ENCODE measurements at places on chromosomes 5 and 9.

DNA sequence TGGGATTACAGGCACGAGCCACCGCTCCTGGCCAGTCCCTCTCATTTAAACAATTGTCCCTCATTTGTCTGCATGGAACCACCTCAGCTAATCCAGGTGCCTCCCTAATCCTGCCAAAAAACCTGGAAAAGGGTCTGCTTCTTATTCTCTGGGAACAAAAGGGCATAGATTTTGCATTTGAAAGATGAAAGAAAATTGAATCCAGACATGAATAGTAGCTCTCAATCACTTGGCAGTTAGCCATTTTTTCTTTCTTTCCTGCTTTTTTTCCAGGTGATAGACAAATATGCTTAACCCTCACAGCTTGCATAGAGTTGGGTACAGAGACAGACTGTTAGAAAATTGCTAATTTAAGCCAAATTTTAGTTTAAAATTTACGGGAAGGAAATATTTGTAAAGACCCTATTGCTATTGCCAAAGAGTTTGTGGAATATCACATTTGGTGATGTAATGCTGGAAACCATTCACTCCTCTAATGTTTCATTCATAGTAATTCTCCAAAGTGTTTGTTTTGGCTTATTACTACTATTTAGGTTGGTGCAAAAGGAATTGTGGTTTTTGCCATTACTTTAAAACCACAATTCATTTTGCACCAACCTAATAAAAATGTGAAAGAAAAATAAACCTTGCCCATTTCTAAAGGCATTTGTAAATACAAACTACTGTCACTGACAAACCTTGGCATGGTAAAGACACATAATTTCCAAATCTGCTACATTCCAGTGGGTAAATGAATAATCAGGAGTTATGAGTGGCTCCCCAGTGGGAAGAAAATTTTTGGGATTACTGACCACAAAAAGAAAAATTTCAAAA, 80.5 kb upstream of the JAK2 start:
- no peak for DNase-seq

GRCh38 chr9:105436783-105437182, 11.1 kb upstream of the FSD1L start:
- DNase-seq, result no peak

- DNase-seq, result no peak
Observed at GRCh38 chr5:166341740-166342337, 1949.6 kb upstream of the WWC1 start.

- DNase-seq, result no peak
Observed at GRCh38 chr5:79876456-79876855, 114.6 kb downstream of the MTX3 start.

GRCh38 chr9:92463984-92464383, 18.3 kb downstream of the ASPN start:
- DNase-seq, result no peak

DNA sequence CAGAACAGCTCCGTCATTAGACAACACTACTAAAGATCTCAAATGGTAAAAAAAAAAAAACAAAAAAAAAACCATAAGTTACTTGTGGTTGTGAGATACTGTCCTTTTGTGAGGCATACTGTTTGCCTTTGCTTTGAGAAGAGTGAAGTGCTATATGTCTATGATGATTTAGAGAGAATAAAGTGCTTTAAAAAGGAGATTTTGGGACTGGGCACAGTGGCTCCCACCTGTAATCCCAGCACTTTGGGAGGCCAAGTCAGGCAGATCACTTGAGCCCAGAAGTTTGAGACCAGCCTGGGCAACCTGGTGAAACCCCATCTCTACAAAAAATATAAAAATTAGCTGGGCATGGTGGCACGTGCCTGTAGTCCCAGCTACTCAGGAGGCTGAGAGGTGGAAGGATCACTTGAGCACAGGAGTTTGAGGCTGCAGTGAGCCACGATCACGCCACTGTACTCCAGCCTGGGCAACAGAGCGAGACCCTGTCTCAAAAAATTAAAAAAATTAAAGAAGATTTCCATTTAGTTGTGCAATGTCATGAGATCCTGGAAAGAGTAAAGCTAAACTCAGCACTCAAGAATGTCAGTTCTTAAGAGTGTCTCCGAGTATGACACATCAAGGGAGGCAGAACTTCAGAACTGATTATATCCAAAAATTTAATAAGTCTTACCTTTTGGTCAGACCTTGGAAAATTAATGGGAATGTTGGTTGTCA, 87.3 kb downstream of the PRDM6 start:
- no peak for DNase-seq

DNA sequence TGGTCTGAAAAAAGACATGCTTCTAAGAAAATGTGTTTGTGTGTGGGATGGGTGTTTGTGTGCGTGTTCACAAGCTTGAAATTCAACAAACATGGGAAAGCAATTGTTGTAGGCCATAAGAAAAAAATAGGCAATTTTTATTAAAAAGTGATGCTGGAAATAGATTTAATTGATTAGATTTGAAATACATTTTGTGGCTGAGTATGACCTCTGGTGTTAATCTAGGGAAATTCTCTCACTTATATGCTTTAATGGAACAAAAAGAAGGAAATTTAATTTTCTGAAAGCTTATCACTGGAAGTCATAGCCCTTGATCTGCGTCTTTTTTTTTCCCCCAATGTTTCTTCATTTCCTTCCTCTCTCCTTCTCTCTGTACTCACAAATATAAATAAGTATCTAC, 3.5 kb upstream of the KCNN2 start:
- no peak for DNase-seq

GRCh38 chr5:110968246-110969005, 103.1 kb upstream of the TSLP start:
- DNase-seq, result no peak

- DNase-seq, result no peak
Observed at GRCh38 chr9:133683586-133684120, 47.5 kb downstream of the DBH start.

DNA sequence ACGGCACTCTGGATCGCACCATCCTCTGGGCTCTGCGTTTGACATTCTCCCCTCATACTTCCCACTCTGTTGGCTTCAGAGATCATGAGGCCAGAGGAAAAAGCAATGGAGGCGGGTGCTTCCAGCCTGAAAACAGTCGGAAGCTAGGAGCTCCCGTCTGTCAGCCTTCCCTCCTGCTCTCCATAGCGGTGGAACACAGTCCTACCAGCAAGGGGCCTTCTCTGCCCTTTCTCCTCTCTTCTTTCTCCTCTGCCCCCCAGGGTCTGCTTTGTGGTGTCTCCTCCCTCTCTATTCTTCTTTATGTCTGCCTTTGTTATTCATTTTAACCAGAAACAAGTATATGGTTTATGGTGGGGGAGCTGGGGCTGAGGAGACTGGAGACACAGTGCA, 152.5 kb upstream of the NFIB start:
- DNase-seq, result no peak

GRCh38 chr9:114722081-114722621, 40.2 kb upstream of the TEX48 start:
- DNase-seq, result no peak

DNA sequence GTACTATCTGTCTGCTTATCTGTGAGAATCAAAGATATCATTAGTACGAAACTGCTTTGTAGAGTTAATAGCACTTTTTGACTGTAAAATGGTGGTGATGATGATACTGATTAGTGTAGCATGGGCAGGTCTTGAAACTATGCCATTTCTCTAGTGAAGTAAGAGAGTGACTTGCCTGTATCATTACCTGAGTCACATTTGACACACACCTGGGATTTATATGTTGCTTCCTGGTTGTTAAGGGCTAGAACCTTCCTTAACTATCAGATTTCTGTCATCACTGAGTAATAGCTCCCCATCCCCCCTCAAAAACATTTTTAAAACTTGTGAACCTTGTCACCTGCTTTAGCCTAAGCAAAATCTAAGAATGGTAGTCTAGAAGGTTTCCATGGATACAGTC, 135.6 kb upstream of the RORB start:
- DNase-seq, result no peak

Measured in activated T-cell treated with anti-CD3 and anti-CD28 coated beads for 4 hours (primary cell).